ENCODE measurements at places on chromosomes 13 and 19.

DNA sequence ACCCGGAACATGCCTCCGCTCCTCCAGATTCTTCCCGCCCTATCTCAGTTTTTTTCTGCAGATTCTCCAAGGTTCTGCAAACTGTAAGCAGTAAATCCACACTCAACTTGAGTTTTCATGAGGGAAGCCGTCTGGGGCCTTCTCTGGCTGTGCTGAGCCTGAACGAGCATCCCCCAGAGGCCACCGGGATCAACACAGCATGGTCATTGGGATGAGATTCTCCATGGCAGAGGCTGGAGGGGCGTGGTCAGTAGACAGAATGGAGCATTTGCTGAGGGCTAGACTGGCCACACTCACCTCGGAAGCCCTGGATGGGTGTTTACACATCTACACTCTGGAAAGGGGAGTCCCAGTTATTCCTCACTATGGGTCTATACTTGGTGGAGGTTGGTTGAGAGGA lies 2.3 kb upstream of the LILRA4 start:
- no peak for DNase-seq

DNA sequence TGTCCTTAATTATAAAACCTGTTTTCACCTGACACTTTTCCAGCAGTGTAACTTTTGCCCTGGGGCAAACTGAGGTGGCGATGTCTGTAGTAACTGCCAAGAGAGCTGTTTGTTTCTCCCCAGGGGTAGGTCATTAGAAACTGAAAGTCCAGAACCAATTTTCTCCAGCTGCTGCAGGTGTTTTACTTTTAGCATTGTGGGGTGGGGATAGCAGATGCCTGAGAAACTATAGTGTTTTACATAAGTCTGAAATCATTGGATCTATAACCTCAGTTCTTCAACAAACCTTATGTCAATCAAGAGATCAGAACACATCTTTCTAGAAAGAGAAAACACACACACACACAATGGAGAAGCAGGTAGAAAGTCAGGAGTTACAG lies 92.7 kb downstream of the LHFPL6 start:
- DNase-seq: no peak

- DNase-seq: no peak
These were observed 5.6 kb upstream of the KATNAL1 start for GRCh38 chr13:30312904-30313303.

GRCh38 chr19:40356681-40357595 lies 8.4 kb downstream of the PLD3 start:
- DNase-seq: no peak
